Right ventricle myocardium inferior (tissue), 1 donor: ENCODE measurements at places on chromosomes 5 and 9.
A peak's percentile ranks its signal among the peaks of the same experiment; 100 is the strongest.

DNA sequence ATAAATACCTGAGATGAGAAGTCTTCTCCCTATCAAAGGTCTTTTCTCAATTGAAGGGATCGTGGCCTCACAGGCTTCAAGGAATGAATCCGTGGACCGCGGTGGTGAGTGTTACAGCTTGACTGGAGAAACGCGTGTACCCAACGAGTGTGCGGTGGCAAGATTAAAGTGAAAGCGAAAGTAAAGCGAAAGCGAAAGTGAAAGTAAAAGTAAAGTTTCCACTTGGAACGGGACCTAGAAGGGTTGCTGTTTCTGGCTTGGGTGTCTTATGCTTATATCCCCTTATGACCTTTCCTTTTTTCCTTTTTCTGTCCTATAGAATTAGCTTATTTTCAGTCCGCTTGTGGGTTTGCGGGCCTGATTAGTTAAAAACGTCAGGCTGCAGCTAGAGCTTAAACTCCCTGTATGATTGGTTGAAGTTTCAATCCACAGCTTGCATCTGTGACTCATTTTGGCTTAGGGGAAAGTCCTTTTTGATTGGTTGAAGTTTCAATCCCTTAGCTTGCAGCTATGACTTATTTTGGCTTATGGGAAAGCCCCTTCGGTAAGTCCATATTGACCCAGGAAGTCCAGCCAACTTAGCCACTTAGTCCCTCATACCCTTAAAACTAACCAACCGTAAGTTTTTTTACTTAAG is 924.3 kb upstream of the CDH10 start:
- DNase-seq, result no peak

GRCh38 chr9:133368249-133368881 is 7.5 kb downstream of the SURF4 start:
- no peak for DNase-seq

DNA sequence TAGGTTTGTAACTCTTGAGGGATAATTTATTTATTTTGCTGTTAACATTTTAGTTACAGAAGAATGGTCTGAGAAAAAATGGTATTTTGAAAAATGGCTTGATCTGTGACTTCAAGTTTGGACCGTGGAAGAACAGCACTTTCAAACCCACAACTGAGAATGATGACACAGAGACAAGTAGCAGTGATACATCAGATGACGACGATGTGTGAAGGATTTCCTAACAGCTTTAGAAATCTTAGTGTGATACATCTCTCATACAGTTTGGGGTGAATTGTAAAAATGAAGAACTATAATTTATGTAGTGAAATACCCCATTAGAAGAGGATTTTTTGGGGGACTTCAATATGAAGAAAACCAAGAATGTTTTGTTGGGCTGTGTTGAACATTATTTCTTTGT is 88.7 kb downstream of the GPBP1 start:
- DNase-seq, result no peak

DNA sequence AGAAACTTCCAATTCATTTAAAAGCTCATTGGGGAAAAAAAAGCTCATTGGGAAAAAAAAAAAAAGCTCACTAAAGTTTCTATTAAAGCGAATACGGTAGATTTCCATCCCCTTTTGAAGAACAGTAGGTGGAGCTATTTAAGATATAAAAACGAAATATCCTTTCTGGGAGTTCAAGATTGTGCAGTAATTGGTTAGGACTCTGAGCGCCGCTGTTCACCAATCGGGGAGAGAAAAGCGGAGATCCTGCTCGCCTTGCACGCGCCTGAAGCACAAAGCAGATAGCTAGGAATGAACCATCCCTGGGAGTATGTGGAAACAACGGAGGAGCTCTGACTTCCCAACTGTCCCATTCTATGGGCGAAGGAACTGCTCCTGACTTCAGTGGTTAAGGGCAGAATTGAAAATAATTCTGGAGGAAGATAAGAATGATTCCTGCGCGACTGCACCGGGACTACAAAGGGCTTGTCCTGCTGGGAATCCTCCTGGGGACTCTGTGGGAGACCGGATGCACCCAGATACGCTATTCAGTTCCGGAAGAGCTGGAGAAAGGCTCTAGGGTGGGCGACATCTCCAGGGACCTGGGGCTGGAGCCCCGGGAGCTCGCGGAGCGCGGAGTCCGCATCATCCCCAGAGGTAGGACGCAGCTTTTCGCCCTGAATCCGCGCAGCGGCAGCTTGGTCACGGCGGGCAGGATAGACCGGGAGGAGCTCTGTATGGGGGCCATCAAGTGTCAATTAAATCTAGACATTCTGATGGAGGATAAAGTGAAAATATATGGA is at the start of gene PCDHGA12:
Gene PCDHGA12, plus strand, starts transcription at position 176 of the 782 bp plus-strand sequence. Its CDS starts 253 bp downstream, at position 429.
- DNase-seq, result no peak

DNA sequence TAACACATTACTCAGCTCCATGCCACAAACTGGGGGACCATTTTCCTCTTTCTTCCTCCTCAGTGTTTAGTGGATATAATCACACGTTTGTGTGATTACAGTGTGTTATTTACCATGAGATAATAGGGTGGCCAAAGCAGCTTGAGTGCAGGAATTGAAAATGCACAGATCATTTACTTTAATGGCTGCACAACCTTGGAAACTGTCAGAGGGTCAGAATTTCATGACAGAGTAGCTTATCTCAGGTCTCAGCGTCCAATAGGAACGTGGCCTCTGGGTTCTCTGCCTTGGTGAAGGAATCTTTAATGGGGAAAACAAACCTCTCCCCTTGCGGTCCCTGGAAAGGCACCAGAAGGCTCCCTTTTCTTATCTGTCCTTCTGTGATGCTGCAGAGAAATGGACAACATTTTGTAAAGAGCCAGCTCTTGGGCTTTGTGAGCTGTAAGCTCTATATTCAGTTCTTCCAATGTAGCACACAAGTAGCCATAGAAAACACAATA is 87.4 kb upstream of the CD180 start:
- no peak for DNase-seq

GRCh38 chr5:101590384-101590783 is 687.3 kb upstream of the ST8SIA4 start:
- no peak for DNase-seq

DNA sequence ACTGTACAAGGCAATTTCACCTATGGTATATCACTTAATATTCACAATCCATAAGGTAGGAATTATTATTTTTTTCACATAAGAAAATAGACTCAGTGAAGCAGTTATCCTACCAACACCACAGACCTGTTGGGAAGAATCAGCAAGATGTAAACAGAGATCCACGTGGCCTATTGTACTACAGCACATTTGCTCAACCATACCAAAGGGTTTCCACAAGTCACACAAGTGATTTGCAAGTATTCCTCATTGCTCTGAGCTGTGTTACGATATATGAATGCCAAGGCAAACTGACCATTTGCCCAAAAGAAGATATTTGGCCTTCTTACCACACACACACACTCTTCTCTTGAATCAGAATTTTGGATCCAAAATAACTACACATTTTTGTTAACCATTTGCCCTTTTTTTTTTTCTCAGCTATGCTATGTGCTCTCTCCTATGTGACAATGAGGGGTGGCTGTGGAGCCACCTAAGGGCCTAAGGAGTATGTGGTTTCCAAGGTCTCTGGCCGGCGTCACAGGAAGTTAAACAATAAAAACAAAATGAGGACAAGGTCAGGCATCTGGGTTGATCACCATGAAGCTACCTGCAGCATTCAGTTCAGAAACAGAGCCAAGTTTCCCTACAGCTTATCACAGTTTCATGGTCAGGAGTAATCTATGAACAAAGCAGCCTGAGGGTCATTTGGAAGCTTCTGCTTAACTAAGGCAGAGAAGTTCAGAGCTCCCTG is 171.0 kb upstream of the FREM1 start:
- DNase-seq, result no peak

- DNase-seq, result no peak
These were observed 49.4 kb upstream of the ZBTB43 start for GRCh38 chr9:126755317-126755875.

DNA sequence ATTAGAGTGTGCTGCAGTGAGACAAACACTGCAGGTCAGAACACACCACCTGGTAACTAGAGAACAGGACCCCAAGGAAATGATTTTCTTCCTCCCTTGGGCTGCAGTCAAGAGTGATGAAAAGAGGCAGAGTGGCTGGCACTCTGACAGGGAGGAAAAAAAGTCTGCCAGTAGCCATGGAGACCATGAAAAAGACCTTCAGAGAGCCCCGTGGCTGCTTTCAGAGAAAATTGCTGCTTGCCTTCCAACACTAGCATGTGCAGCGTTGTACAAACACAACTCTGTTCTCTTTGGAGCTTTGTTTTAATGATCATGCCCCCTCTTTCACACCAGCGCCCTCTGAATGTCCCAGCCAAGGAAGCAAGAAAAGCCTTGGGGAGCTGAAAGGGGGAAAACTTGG is 68.8 kb downstream of the ANKRD55 start:
- DNase-seq, result no peak

- no peak for DNase-seq
These were observed 4.9 kb downstream of the EDIL3 start for GRCh38 chr5:84379749-84380148.

- no peak for DNase-seq
These were observed 122.5 kb downstream of the SLC1A3 start for GRCh38 chr5:36728697-36729543.

GRCh38 chr9:132733260-132733815 is 63.1 kb downstream of the GTF3C4 start:
- DNase-seq, result no peak

DNA sequence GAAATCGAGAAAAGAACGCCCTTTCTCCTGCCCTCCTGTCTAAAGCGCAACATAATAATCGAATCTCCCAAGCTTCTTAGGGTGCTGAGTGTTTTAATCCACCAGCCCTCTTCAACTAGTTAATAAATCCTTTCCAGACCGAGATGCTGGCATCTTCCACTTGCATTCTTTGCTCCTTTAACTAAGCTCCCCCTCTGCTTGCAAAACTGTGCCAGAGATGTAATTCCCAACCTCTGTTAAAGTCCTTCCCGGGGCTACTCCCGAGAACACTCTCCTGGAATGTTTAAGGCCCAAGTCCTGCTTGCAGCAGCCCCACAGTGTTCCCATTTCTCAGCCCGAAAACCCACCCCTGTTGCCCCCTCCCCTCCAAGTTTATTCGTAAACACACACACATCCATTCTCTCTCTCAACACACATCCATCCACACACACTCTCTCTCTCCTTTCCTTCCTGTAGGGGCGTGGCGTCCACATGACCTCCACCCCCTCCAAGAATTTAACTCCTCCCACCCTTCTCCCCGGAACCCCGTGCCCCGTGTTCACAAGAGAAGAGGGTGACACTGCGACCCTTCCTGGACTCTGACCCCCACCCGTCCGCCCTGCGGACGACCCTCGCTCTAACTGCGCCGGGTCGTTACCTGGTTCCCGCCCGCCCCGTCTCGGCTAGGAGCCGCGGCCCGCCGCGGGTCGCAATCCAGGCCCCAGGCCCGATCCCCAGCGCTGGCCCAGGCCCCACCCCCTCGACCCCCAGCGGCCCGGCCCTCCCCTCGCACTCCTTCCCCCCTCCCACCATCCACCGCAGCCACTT is 7.0 kb upstream of the MGAT1 start:
- DNase-seq, result no peak

GRCh38 chr9:69412741-69413150 is 87.7 kb downstream of the ENTREP1 start:
- DNase-seq, result peak; percentile 84

DNA sequence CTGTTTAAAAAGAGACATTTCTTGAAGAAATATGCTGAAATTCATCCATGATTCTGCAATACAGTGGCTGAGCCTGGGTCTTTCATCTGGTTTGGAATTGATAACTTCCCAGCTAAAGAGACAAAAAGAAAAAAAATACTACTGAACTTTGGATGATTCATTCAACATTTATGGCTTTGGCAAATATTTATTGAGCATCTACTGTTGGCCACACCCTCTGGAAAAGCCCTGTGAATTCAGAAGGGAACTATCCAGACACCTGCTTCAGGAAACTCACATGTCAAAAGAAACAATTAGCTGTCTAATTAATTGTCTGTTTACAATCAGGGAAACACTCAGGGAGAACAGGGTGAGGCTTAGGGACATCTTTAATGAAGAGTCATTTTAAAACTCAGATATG is 17.8 kb upstream of the ZNF622 start:
- DNase-seq, result no peak

GRCh38 chr9:137380606-137381005 is 42.4 kb downstream of the EXD3 start:
- DNase-seq, result no peak

DNA sequence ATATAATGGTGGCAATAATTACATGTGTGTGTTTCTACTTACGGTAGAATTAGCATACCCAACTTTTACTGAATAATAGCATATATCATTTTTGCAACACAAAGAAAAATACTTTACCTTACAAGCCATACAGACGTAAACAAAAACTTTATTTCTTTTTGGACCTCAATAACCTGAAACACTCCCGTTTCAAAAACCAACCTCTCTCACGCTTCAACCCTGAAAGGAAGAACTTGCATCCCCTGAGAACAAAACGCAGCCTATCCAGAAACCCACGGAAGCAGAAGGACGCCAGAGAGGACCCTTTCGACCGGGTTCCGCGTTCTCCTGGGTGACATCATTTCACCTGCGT is at the start of gene RNF38:
Gene RNF38, minus strand, starts transcription at position 290 of the 352 bp plus-strand sequence. Its CDS starts 161 bp downstream, at position 129.
- no peak for DNase-seq

DNA sequence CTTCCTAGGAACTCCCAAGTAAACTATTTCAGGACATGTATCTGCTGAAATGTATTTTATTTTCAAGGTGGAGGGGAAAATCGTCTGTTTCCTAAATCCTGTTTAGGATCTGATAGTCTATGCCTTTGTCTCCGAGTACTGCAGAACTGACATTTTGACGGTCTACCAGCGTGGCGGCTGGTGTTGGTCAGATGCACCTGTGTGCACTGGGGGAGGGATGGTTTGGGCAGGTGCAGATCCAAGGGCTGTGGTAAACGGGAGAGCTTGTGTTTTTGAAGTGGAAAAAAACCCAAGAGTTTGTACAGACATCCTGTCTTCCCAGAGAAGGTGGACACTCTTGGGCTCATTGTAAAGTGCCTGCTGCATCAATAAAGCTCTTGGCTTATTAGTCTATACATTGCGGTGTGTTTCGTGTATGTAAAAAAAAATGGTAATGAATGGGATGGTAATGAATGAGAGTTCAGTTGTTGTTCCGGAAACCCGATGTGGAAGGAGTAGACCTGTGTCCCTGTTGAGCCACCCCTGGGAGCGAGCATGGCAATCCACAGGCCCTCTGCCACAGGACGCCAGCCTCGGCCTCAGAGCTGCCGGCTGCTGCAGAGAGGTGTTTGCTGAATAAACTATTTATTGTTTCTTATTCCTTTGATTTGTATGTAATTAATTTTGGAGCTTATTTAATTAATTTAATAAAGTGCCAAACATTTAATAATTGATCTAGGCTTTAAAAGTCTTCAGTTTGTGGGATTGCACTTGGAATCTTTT is 15.3 kb downstream of the ARPC5L start:
- DNase-seq, result no peak

DNA sequence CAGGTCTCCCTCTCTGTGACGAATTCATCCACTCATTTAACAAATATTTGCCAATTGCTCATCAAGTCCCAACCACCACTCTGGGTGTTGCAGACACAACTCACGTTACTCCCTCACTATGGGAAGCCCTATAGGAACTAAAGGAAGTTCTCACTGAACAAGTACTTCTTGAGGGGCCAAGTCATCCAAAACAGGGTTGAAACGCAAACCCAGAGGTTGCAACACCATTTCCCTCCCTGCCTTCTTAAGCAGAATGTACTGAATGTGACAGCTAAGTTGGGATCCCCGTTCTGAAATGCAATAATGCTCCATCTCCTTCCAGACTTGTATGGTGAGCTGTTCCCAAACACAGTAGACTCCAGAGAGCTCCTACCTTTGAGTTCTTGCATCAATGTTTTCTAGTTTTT is 34.3 kb downstream of the EPB41L4B start:
- DNase-seq, result no peak

- DNase-seq, result no peak
These were observed 130.2 kb upstream of the SPEF2 start for GRCh38 chr5:35487233-35488025.

- DNase-seq, result no peak
These were observed 3.6 kb downstream of the IARS1 start for GRCh38 chr9:92289708-92290390.

- DNase-seq, result no peak
These were observed 24.4 kb downstream of the MEGF9 start for GRCh38 chr9:120689860-120690259.
